Head of caudate nucleus (tissue), 42 donors: ENCODE measurements at places on chromosomes 2 and 18.

- no peak for DNase-seq
Measured at GRCh38 chr2:195741191-195741590, 84.2 kb downstream of the SLC39A10 start.

DNA sequence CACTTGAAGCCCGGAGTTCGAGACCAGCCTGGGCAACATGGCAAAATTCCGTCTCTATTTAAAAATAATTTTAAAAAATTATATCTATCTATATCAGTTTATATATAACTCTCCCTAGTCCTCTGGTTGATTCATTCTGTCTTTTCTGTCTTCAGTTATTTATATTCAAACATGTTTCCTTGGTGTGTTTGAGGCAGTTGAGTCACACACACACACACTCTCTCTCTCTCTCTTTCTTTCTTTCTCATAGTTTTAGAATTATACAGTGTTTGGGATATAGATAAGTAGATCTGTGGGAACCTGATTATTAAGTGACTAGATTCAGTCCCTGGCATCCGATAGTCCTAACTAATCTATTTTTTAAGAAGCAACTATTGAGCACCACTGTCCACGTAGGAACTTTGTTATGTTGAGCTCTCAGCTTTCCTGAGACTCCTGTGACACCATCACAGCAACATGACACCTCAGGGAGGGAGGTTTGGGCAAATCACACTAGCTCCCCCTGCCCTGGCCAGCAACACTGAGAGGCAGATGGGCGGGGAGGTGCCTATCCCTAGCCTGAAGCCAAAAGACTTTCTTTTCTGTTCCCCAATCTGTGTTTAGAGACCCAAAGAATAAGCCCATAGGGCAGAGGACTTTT, 482.7 kb downstream of the DLGAP1 start:
- no peak for DNase-seq

DNA sequence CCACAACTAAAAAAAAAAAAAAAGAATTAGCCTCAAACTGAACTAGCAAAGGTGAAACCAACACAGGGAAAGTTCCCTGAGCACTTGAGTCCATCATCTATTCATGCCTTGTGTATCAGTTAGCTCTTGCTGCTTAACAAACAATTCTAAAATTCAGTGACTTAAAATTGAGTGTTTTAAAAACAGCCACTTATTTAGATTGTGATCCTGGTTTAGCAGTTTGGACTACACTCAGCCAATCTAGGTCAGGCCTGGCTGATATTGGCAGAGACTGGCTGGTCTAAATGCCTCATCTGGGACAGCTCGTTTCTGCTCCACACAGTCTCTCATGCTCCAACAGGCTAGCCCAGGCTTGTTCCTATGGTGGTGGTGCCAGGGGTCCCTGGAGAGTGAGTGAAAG, 247.9 kb downstream of the ATAD2B start:
- DNase-seq: no peak

GRCh38 chr2:25891672-25892071, 13.4 kb upstream of the ASXL2 start:
- DNase-seq: no peak
